MG63 (cell line): ENCODE measurements at places on chromosomes 12 and 14. TPM values are rescaled to one million over a fixed set of nuclear protein-coding genes. Genes with fewer than 3 reads are reported as not detected.

- DNase-seq: no peak
Measured at GRCh38 chr14:98131406-98131805, 1140.6 kb downstream of the BCL11B start.

- no peak for DNase-seq
Measured at GRCh38 chr12:113143959-113144358, 5.6 kb upstream of the CFAP73 start.

DNA sequence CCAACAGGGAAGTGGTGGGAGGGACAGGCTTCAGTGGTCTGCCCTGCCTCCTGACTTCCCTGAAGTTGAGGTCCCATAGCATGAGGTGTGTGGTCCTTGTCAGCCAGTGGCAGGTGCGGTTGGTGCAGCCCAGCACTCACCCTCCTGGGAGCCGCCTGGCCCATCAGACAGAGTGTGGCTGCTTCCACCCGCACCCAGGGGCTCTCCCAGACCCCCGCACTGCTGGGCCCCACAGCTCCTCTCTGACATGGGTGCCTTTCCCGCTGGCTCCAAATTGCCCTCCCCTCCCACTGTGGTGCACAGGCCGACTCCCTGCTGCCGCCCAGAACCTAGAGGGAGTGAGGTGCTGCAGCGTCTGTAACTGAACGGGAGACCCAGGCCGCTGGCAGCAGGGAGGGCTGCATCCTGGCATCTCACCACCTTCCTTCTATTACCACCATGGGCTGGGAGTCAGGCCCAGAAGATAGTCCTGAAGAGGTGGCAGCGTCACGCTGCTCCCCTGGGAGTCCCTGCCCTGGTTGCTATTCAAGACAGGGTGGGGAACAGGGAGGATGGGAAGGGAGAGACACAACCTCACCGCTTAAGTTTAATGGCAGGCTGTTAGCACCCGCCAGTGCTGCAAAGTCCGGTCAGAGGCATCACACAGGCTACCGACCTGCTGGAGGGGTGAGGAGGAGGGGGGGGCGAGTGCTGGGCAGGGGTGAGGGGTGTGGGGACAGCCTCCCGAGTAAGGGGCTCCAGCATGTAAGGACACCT, 180.6 kb upstream of the PRMT8 start:
- no peak for DNase-seq

- no peak for DNase-seq
Measured at GRCh38 chr12:119669744-119670472, 2.0 kb downstream of the PRKAB1 start.

- DNase-seq: no peak
Measured at GRCh38 chr12:11763760-11764520, 114.5 kb downstream of the ETV6 start.

DNA sequence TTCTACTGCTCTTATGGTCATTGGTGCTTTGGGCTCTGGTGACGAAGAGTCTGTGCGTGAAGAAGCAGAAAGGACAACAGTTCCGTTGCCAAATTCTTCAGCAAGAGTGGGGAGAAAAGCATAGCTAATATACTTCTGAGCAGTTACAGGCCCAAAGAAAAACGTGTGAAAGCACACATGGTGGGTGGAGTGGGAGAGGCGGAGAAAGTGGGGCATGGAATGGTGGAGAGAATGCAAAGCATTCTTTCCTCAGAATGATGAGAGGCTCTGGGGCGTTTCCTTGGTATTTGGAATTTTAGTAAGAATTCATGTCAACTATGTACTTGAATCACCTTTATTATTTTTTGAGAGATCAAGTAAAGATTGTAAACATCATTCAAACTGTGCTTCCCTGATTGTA, 396.1 kb downstream of the NAV3 start:
- no peak for DNase-seq

DNA sequence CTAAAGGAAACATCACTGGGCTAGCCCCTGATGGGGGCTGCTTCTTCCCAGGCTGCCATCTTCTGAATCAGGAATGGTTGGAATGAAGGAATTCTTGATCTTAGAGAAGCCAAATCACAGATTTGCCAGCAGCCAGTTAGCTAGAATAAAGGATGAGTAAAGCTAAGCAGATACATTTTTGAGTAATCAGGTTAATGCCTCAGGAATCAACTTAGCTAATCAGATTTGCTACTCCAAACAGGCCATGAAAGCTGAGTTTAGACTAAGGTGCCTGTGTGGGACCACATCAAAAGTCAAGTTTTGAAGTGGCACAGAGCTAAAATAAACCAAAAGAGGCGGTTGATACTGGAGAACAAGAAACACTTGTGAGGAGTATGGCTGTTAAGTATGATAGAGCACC, 28.8 kb upstream of the LMO3 start:
- DNase-seq: no peak

DNA sequence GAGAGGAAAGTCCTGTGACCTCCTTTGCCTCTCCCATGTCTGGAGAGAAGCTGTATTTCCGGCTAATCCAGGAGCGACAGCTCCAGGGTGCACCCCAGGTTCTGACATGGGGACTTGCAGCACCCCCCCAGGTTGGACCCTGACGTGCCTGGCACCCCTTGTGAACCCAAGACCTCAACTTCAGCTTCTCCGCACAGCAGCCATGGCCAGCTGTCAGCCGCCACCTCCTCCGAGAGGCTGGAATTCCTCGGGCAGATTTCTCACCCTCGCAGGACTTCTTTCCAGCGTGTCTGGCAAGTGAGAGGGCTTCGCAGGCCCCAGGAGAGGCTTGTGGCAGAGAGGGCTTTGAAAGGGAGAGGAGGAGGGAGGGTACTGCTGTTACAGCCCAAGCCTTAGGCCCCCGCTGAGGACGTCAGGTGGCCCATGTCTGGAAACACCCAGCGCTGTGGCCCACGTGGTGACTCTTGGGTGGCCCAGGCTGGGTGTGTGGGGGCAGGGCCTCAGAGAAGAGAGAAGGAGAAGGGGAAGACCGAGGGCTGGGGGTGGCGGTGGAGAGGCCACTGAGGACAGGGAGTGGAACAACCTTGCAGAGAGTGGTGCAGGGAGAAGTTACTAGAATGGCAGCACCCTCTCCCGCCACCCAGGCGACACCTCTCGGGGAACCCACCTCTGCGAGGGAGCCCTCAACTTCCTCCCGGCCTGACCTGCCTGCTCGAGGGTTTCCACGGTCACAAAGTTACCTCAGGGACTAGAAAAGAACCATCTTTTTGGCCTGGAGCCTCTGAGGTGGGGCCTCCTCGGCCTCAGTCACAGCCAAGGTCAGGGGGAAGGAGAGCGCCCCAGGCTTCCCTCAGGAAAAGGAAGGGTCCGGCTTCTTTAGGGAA, 11.7 kb upstream of the RPS6KL1 start:
- no peak for DNase-seq

- DNase-seq: no peak
Measured at GRCh38 chr14:48857366-48857765, 728.8 kb downstream of the RPS29 start.

DNA sequence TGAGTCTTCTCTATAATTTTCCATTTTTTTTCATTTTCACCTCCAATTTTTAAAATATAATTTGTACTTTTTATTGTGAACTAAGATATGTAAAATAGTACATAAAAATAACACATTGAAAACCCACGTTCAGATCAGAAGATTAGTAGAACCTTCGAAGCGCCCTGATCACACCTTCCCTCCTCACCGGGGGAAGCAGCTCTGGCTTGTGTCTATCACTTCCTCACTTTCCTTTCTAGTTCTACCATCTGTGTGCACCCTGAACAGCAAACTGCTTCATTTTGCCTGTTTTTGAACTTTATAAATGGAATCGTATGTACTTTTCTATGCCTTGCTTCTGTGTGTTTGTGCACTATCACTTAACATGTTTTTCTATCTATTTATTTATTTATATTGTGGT, 11.8 kb upstream of the CD27 start:
- no peak for DNase-seq

DNA sequence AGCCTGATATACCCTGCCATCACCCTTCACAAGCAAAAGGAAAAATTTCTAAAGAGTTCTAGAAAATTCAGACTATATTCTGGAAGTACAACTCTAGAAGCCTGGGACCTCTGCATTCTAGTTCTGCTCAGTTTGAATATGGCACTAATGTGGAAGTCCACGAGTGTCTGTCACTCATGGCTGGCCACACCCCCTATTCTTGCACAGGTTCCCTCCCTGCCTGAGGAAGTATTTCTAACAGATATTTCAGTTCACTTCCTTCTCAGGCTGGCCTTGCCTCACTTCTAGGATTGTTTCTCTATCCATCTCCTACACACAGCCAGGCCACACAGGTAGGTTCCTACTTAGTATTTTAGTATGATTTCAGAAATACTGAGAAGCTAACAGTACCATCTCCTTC, 67.4 kb downstream of the PHLDA1 start:
- DNase-seq: no peak

- DNase-seq: no peak
Measured at GRCh38 chr12:68812553-68813241, 4.7 kb downstream of the MDM2 start.

DNA sequence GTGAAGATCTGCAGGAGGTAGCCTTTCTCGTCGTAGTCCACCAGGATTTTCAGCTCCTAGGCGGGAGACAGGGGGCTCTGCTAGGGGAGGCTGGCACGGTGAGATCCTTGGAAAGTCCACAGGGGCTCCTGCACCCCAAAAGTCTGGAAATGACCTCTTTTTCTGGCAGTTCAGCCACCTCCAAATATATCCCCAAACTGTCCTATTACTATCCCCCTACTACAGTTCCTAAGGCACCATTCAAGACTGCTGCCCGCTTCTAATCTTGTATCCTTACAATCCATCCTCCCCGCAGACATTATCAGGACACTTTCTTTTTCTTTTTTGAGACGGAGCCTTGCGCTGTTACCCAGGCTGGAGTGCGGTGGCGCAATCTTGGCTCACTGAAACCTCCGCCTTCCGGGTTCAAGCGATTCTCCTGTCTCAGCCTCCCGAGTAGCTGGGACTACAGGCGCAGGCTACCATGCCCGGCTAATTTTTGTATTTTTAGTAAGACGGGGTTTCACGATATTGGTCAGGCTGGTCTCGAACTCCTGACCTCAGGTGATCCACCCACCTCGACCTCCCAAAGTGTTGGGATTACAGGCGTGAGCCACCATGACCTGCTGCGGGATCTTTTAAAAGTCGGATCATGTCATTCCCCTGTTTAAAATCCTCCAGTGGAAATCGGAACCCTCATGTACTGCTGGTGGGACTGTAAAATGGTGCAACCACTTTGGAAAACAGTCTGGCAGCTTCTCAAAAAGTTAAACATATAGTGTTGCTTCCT, 18.5 kb downstream of the HPD start:
- no peak for DNase-seq

- no peak for DNase-seq
Measured at GRCh38 chr12:47274760-47275159, 195.0 kb upstream of the AMIGO2 start.

DNA sequence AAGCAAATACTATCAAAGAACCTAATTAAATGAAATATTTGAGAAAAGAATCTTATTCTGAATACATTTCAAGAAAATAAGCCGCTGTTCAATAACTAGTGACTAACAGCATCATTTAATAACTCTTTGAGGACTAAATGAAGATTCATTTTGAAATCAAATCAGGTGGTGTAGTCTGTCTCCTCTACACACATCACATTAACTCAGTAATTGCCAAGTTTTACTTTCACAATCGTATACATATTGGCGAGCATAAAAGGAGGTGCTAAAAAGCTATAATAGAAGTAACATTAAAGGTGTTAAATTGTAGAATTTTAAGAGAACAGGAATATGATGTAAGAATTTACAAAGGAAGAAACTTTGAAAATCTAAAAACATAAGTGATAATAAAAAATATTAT, 185.1 kb downstream of the MDGA2 start:
- no peak for DNase-seq

- peak; percentile 22 for DNase-seq
Measured at GRCh38 chr12:98574110-98574509, 19.4 kb upstream of the SLC25A3 start.

DNA sequence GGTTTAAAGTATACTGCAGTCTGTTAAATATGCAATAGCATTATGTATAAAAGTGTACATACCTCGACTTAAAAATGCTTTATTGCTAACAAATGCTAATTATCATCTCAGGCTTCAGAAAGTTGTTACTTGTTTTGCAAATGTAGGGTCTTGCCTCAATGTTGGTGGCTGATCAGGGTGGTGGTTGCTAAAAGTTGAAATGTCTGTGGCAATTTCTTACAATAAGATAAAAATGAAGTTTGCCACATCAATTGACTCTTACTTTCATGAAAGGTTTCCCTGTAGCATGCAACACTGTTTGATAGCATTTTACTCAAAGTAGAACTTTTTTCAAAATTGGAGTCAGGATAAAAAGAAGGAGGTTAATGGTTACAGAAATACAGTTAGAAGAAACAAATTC, 407.7 kb upstream of the OR4E1 start:
- no peak for DNase-seq

GRCh38 chr12:64534672-64535199, 75.6 kb upstream of the RASSF3 start:
- no peak for DNase-seq

DNA sequence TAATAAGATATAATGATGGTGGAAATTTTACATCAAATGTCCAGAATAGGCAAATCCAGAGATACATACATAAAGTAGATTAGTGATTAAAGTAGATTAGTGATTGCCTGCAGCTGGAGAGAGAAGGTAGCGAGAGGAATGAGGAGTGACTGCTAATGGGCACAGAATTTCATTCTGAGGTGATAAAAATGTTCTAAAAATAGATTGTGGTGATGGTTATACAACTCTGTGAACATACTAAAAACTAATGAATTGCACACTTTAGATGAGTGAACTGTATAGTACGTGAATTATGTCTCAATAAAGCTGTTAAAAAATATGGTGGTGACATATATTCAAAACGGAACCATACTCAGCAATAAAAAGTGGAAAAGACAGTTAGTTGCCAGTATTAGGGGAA, 41.7 kb downstream of the PPP2R5E start:
- DNase-seq: no peak

DNA sequence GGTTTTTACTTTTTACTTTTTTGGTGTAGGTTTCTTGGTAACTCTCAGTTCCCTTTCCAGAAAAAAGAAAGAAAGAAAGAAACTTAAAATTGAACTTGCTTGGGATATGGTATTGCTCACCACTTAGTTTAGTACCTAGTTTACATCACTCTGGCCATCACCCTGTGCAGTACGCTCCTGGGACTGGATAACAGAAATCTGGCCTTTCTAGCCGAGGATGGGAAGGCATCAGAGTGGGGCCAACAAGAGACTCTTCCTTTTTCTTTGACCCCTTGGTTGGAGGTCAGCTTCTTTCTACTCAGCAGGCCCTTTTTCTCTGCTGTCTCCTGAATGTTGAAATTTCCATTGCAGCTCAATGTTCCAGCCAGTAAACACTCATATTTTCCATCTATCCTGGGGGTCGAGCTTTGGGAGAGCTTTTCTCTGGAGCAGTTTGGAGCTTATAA, 156.6 kb downstream of the TGFB3 start:
- DNase-seq: no peak

GUCY2C gene
- not detected in 2 replicates for total RNA-seq

FZD10 gene
- not detected in 2 replicates for total RNA-seq

MGAT4C gene
- not detected in 2 replicates for total RNA-seq

SLC17A8 gene
- not detected in 2 replicates for total RNA-seq

INSM2 gene
- total RNA-seq: not detected in 2 replicates

OVCH1 gene
- not detected in 2 replicates for total RNA-seq

AMDHD1 gene
- 0.10 TPM in 1 of 2 replicates, not detected in the other for total RNA-seq

FAM186B gene
- total RNA-seq: not detected in 2 replicates

PPP4R4 gene
- total RNA-seq: 0.23 TPM in 1 of 2 replicates, not detected in the other
